ENCODE measurements at places on chromosomes 16 and 17. TPM values are rescaled to one million over a fixed set of nuclear protein-coding genes. Genes with fewer than 3 reads are reported as not detected.

BRICD5 gene
- 21.7 TPM for polyA plus RNA-seq

ADAMTS18 gene
- polyA plus RNA-seq, result 7.5 TPM

GRCh38 chr16:4372001-4372577, 441 bp downstream of the VASN start:
- peak overlapping the region; percentile 56 for H3K4me3 ChIP-seq
- no peaks in the 10 kb centered on the region for H3K27me3 ChIP-seq
- no peak overlapping the region for H3K27ac ChIP-seq
- H3K4me1 ChIP-seq, result peaks cover 64% of the 10 kb centered on the region
- H3K36me3 ChIP-seq, result peaks cover 42% of the 10 kb centered on the region
- no peak for DNase-seq

DNA sequence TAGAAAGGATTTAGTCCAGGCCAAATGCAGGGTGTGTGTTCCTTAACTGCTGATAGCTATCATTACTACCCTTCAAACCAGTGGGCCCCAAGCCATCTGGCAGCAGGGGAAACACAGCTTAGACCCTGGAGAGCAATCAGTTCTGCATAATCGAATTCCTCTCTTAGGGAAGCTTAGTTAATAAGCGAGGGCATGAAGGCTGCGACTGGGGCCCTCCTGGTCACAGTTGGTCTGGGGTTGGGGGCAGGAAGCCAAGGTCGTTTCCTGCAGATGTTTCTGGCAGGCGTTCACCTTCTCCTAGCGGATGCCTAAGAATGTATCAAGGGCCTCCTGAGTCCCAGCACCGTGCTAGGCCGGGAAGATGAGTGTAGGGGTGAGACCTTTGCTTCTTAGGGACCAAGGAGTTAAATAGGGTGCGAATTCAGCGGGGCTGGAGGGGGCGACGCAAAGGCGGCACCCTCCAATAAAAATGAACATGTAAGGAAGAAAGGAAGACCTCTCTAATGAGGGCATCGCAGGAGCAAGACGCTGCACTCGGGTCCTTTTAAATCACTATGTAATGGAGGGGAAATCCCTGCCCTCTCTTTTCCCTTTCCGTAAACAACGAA, 16.5 kb upstream of the EEF2K start:
- peak overlapping the region; percentile 99 for H3K27ac ChIP-seq
- no peaks in the 10 kb centered on the region for H3K27me3 ChIP-seq
- H3K4me3 ChIP-seq, result peak overlapping the region; percentile 59

DNA sequence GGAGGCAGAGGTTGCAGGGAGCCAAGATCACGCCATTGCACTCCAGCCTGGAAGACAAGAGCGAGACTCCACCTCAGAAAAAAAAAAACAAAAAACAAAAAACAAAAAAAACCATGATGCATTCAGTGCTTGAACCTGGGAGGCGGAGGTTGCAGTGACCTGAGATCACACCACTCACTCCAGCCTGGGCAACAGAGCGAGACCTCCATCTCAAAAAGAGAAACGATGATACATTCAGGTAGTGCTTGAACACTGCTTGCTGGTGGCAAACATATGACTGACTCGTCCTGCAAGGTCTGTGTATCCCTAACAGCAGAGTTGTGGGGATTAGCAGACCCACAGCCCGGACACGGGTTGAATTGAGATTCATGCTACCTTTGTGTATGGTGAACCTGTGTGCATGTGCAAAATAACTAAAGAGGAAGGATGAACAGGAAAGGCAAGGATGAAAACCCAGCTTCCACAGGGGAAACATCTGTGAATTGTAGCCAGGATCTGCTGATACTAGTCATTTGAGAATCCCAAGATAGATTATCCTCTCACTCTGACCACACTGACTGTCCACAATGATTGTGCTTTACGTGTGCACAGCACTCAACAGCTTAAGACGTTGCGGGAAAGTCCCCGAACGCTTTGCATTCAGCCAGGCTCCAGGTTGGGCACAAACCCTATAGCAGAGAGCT, 52.4 kb upstream of the MRPS23 start:
- peak overlapping the region; percentile 49 for H3K27ac ChIP-seq
- H3K36me3 ChIP-seq, result peaks cover 8% of the 10 kb centered on the region
- H3K4me1 ChIP-seq, result peaks cover 81% of the 10 kb centered on the region
- no peaks in the 10 kb centered on the region for H3K27me3 ChIP-seq

Data from spinal cord (tissue), 10 donors.